CD4-positive, alpha-beta T cell treated with Interleukin-15 for 4 hours (primary cell): ENCODE measurements at places on chromosomes 7 and 10.
A peak's percentile ranks its signal among the peaks of the same experiment; 100 is the strongest.

DNA sequence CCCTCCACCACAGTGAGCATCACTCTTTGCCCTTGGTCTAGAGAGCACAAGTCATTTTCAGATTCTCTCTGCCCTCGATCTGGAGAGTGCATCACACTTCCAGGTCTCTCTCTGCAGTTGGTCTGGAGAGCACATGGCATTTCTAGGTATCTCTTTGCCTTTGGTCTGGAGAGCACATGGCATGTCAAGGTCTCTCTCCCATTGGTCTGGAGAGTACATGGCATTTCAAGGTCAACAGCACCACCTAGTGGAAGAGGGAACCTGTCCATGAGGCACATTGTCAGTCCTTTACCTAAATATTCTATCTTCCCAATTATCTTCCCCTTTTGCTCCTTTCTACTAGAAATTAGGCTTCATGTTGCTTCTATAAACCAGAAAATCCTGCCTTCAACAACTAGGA lies 1139.4 kb downstream of the XPNPEP1 start:
- no peak for DNase-seq

DNA sequence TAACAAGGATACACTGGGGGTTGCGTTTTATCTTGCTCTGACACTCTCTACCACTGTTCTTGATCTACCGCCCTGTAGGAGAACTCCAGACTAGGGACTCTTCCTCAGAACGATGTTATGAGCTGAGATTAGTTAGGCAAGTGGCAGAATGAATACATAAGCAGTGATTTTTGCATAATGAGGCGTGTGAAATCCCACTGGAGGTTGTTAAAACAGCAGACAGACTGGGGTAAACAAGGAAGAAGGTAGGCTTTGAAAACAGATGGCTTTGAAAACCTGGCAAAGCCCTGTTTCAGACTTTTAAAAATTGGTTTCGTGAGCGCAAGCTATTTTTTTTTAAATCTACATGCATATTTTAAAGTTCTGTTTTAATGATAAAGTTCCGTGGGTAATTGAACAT lies 785.2 kb downstream of the TYW1 start:
- DNase-seq, result no peak

- peak; percentile 66 for DNase-seq
Measured at GRCh38 chr7:151059367-151060112, at the start of gene SLC4A2. Gene SLC4A2 (plus strand): TSS chr7:151059589. CDS start chr7:151061988, 2,399 bp downstream.

DNA sequence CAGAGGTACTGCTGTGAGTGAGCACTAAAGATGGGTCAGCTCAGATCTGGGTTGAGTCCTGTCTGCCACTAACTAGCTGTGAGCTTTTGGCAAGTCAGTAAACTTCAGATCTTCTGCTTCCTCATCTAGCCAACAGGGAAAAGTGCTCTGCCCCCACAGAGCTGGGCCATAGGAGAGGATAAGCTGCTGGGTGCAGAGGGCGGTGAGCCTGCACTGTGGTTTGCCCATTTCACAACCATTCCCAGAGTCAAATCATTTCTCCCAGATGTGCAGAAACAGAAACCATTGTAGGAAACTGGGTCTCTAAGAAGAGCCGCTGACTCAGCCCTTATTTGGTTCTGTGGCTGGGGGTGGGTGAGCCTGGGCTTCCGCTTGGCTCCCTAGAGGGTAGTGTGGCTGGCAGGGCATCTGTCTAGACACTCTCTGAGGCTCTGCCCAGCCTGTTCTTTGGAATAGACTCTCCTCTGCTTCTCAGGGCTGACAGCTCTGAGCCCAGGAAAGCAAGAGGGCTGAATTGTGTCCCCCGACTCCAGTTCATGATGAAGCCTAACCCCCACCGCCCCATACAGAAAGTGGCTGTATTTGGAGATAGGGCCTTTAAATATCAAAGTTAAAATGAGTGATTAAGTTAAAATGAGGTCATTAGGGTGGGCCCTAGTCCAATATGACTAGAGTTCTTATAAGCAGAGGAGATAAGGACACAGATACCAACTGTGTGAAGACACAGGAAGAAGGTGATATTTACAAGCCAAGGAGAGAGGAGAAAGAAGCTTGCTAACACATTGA lies 29.5 kb upstream of the ARHGAP22 start:
- DNase-seq, result peak; percentile 17
